ENCODE measurements at places on chromosomes 2 and 18.

DNA sequence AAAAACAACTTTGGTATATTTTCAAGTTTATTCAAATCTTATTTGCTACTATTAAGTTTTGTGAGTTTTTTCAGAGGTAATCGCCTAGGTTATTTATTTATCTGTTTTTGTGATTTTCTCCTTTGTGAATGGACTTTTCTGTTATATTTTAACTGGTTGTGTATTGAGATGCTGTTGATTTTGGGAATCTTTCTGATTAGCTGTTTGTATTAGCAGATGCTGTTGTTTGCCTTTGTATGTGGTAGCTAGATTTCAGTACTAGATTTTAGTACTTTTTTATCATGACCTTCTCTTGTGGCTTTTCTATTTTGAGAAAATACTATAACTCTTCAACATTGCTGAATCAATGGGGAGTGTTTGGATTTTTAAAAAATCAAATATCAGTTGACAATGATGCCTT, 42.4 kb downstream of the TSHZ1 start:
- H3K4me1 ChIP-seq = no peaks in the 10 kb centered on the region
- H3K36me3 ChIP-seq = no peaks in the 10 kb centered on the region
- no peak overlapping the region for H3K27ac ChIP-seq
- DNase-seq = no peak
- no peaks in the 10 kb centered on the region for H3K27me3 ChIP-seq

DNA sequence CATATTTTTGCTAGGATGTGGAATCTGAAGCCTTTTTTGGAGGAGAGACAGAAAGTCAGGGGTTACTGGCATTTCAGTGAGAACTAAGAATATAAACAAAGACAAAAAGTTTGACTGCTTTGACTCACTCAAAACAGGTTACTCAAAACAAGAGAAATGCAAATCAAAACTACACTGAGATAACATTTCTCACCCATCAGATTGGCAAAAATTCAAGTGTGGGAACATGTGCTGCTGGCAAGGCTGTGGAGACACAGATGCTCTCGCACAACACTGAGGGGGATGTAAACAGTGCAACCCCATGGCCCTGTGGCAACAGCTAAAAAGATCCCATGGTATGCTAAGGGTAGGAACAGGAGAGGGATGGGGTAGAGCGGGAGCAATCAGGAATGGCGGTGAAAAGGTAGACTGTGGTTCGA, 86.6 kb downstream of the DTNB start:
- H3K36me3 ChIP-seq = no peaks in the 10 kb centered on the region
- no peaks in the 10 kb centered on the region for H3K4me1 ChIP-seq
- no peak for DNase-seq
- H3K4me3 ChIP-seq = no peak overlapping the region
- H3K27me3 ChIP-seq = no peaks in the 10 kb centered on the region

GRCh38 chr2:227402959-227403358, 15.2 kb upstream of the SCYGR1 start:
- no peaks in the 10 kb centered on the region for H3K27me3 ChIP-seq
- no peak overlapping the region for H3K27ac ChIP-seq
- DNase-seq = no peak
- H3K4me1 ChIP-seq = peaks cover 4% of the 10 kb centered on the region
- no peak overlapping the region for H3K4me3 ChIP-seq

GRCh38 chr2:171008550-171009205, 79.6 kb downstream of the GORASP2 start:
- no peaks in the 10 kb centered on the region for H3K27me3 ChIP-seq
- no peak overlapping the region for H3K4me3 ChIP-seq
- H3K36me3 ChIP-seq = peaks cover 10% of the 10 kb centered on the region
- H3K4me1 ChIP-seq = no peaks in the 10 kb centered on the region
- no peak for DNase-seq

GRCh38 chr2:10977621-10978020, 65.9 kb downstream of the KCNF1 start:
- no peak overlapping the region for H3K4me3 ChIP-seq
- no peaks in the 10 kb centered on the region for H3K4me1 ChIP-seq
- DNase-seq = no peak
- no peaks in the 10 kb centered on the region for H3K27me3 ChIP-seq
- no peak overlapping the region for H3K27ac ChIP-seq

GRCh38 chr2:215141706-215142105, 3.3 kb upstream of the ABCA12 start:
- no peaks in the 10 kb centered on the region for H3K27me3 ChIP-seq
- H3K36me3 ChIP-seq = no peaks in the 10 kb centered on the region
- no peak overlapping the region for H3K27ac ChIP-seq
- DNase-seq = no peak

- H3K4me1 ChIP-seq = no peaks in the 10 kb centered on the region
- H3K4me3 ChIP-seq = no peak overlapping the region
- DNase-seq = no peak
- no peak overlapping the region for H3K27ac ChIP-seq
- peaks cover 6% of the 10 kb centered on the region for H3K36me3 ChIP-seq
- no peaks in the 10 kb centered on the region for H3K27me3 ChIP-seq
Observed at GRCh38 chr2:120289221-120289906, 36.7 kb downstream of the RALB start.

GRCh38 chr2:71816815-71817214, 330.8 kb downstream of the CYP26B1 start:
- no peaks in the 10 kb centered on the region for H3K27me3 ChIP-seq
- H3K4me3 ChIP-seq = no peak overlapping the region
- no peak overlapping the region for H3K27ac ChIP-seq

DNA sequence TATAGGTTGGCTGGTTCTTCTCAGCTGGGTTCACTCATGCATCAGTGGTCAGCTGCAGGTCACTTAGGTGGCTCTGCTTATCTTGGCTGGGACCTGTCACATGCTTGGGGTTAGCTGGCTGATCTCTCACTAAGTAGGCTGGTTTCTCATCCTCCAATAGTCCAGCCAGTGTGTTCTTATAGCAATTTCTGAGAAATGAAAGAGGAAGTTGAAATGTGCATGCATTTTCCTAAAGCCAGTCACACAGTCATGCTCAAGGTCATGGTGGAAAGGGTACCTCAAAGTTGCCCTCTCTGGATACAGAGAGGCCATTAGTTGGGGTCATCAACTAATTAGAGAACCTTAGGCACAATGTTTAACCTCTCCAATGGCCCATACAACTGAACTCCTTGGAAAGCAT, 64.4 kb downstream of the KLHL29 start:
- no peaks in the 10 kb centered on the region for H3K4me1 ChIP-seq
- no peak overlapping the region for H3K4me3 ChIP-seq
- H3K36me3 ChIP-seq = no peaks in the 10 kb centered on the region
- H3K27me3 ChIP-seq = no peaks in the 10 kb centered on the region

DNA sequence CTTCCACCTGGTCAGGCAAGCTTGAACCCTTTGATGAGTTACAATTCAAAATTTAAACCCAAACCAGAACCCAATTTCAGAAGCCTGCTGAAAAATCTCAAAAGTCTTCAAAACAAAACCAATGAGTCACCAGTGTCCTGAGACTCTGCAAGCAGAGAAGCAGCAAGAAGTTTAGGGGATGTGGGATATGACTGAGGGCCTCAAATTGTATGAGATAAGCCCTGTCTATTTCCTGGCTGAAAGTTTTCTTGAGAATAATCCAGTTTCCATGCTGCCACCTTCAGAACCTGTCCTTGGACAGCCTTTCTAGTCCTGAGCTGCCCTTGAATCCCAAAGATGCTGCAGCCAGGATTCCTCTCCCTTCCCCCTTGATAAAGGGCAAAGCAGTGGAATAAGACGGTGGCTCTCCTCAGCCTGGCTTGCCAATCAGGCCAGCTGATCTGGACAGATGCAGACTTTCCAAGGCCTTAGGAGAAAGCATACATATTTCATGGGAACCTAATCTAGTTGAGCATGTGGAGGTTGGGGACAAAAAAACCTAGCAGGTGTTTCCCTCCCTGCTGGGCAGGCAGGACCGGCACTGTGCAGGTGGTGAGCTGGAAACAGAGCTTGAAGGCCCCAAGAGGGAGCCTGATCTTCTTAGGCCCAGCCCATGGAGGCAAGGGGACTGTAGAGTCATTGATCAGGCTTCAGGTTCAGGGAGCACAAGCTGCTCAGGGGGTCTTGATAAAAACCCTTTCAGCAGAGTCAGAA, 278.0 kb upstream of the MGAT5 start:
- DNase-seq = no peak
- H3K36me3 ChIP-seq = no peaks in the 10 kb centered on the region
- H3K27ac ChIP-seq = no peak overlapping the region
- no peaks in the 10 kb centered on the region for H3K27me3 ChIP-seq
- H3K4me3 ChIP-seq = no peak overlapping the region
- no peaks in the 10 kb centered on the region for H3K4me1 ChIP-seq

DNA sequence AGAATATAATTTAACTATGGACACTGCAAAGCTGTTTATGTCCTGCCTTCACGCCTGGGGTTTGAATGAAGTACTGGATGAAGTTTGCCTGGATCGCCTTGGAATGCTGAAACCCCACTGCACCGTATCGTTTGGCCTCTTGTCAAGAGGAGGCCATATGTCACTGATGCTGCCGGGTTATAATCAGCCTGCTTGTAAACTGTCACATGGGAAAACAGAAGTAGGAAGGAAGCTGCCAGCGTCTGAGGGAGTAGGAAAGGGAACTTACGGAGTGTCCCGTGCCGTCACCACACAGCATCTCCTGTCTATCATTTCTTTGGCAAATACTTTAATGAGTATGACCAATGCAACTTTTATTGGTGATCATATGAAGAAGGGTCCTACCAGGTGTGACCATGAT, 105.8 kb downstream of the WDR7 start:
- DNase-seq = no peak
- no peaks in the 10 kb centered on the region for H3K4me1 ChIP-seq
- no peaks in the 10 kb centered on the region for H3K27me3 ChIP-seq
- no peak overlapping the region for H3K27ac ChIP-seq

GRCh38 chr2:134138115-134138514, 115.8 kb upstream of the MGAT5 start:
- peaks cover 25% of the 10 kb centered on the region for H3K4me1 ChIP-seq
- no peaks in the 10 kb centered on the region for H3K27me3 ChIP-seq
- no peak for DNase-seq
- H3K36me3 ChIP-seq = no peaks in the 10 kb centered on the region
- H3K4me3 ChIP-seq = no peak overlapping the region
- H3K27ac ChIP-seq = no peak overlapping the region

All from colonic mucosa (tissue), 4 donors.